NCI-H1417 treated with DMSO at 0.1 percent for 48 hours (cell line): ENCODE measurements at places on chromosomes 5 and 9.

- DNase-seq, result peak; percentile 10
These were observed at the start of gene LRRC14B for GRCh38 chr5:191036-191948. TSS of gene LRRC14B (plus strand) at chr5:191495. CDS start at chr5:191539, 44 bp downstream.

DNA sequence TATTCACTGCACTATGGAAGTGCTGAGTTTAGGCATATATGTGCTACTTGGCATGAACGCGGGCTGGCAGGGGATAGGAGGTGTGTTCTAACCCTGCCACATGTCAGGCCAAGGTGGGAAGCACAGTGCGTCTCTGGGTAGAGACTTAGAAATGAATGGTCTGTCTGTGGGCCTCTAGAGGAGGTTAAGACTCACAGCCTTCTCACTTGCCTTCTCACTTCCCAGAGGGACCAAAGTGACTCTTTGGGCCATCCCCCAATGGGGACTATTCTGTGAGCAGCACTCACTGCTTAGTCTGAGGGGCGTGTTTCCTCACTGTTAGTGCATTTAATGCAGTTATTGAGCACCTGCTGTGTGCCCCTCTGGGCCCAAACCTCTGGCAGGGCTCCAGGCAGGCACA lies 2.4 kb upstream of the PITX1 start:
- no peak for DNase-seq

DNA sequence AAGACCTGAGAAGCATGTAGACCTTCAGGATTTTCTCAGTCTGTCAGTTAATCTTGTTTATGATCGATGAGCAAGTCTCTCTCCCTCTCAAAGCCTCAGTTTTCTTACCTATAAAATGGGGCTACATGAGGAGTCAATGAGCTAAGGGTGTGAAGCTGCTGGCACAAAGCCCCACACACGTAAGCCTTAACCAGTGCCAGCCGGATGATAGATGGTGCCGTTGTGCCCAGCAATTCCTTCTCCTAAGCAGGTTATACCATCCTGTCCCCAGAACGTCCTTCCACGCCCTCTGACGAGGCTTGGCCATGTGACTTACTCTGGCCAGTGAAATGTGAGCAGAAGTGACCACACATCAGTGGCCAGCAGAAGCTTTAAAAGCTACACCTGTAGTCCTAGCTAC lies 179.0 kb downstream of the C9orf50 start:
- no peak for DNase-seq

GRCh38 chr9:117375956-117376355 lies 38.9 kb downstream of the ASTN2 start:
- DNase-seq, result no peak

- DNase-seq, result no peak
These were observed 107.4 kb downstream of the ZNF462 start for GRCh38 chr9:106970219-106970975.
